ENCODE measurements at places on chromosomes 2 and 18.

DNA sequence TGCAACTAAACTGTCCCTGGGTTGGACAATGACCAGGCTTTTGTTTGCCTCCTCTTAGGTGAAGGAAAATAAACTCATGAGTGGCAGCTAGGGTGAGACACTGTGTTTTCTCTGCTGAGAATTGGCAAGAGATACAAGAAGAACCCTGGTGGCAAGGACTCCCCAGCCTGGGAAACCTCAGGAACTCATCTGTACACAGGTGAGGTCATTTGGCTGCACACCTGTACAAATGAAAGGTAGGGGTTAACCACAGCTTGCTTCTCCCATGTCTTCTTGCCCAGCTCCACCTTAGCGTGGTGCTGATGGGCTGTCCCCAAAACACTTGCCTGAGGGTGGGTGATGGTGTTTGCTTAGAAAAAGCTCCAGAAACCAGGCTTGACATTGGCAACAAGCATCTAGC, 97.2 kb upstream of the FAM136A start:
- DNase-seq, result no peak

GRCh38 chr2:146954544-146954943, 890.3 kb upstream of the ACVR2A start:
- DNase-seq, result no peak

GRCh38 chr18:79030680-79031079, 38.5 kb upstream of the ATP9B start:
- DNase-seq, result no peak

GRCh38 chr2:9744256-9745004, 98.8 kb upstream of the TAF1B start:
- DNase-seq, result no peak

- no peak for DNase-seq
These were observed 331.6 kb downstream of the DYSF start for GRCh38 chr2:71784734-71785511.

GRCh38 chr18:10682368-10682714, 156.5 kb downstream of the NAPG start:
- DNase-seq, result no peak

DNA sequence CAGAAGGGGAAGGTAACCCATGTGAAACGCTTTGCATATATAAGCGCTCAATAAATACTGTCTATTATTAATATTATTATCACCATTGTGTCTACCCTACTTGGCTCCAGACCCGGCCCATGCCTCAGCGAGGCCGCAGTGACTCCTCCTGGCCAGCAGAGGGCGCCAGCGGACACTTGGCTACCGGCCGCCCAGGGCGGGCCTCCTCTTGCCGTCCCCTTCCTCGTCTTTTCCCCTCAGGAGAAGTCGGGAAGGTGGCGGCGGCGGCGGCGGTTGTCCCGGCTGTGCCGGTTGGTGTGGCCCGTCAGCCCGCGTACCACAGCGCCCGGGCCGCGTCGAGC, at the start of gene AGFG1:
Gene AGFG1, plus strand, starts transcription at position 233 of the 341 bp plus-strand sequence. CDS start 266 bp downstream, outside the sequence.
- DNase-seq, result peak; percentile 83

GRCh38 chr2:102368461-102369109, 13.0 kb downstream of the IL18R1 start:
- DNase-seq, result no peak

- DNase-seq, result no peak
These were observed 209.2 kb upstream of the SYT4 start for GRCh38 chr18:43486462-43486861.

- DNase-seq, result no peak
These were observed 8.2 kb downstream of the MALL start for GRCh38 chr2:110107092-110108079.

- DNase-seq, result no peak
These were observed 80.7 kb downstream of the EML4 start for GRCh38 chr2:42249887-42250286.

DNA sequence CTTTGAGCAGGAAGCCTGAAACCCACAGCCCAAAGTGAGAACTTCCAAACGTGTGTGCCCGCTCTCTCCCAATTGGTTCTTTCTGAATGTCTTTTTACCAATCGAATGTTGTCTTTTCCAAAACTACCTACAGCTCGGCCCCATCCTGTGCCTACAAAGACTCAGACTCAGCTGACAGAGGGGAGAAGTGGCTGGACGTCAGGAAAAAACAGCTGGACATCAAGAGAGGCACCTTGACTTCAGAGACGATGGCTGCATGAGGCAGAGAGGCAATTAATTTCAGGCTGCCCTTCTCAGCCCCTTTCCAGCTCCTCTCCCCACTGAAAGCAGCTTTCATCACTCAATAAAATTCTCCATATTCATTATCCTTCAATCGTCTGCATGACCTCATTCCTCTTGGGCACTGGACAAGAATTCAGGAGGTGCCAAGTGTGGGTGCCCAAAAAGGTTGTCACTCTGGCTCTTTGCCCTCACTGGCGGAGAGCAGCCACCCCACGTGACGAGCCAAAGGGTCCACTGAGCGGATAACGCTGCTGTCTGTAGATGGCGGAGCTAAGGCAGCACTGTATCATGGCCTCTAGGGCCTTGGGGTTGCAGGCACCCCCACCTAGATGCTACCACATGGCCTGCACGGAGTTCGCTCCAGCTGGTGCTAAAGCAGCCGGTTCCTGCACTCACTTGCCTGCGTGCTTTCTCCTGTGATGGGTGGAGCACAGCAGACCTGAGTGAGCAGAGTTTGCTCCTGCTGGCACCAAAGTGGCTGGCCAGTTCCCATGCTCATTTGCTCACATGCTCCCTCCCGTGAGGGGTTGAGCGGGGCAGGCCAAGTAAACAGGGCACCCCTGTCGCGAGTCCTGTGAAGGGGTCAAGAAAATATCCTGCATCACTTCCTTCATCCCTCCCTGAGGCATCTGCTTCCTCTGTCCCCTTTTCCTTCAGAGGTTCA, 37.9 kb downstream of the FAM210A start:
- DNase-seq, result peak; percentile 37

Measured in left cardiac atrium (tissue), 4 donors.